Skeletal muscle tissue (tissue), 5 donors: ENCODE measurements at places on chromosomes 5 and 9. TPM values are rescaled to one million over a fixed set of nuclear protein-coding genes. Genes with fewer than 3 reads are reported as not detected.

OBP2B gene
- not detected for total RNA-seq

TNFSF15 gene
- total RNA-seq, result 0.52 TPM

LECT2 gene
- total RNA-seq, result not detected

PRRX2 gene
- total RNA-seq, result 3.1 TPM

ACTBL2 gene
- not detected for total RNA-seq

POU5F2 gene
- 4.7 TPM for total RNA-seq

AGXT2 gene
- total RNA-seq, result not detected

PCDHGA9 gene
- 4.7 TPM for total RNA-seq

F12 gene
- total RNA-seq, result not detected

PAIP1 gene
- 62.6 TPM for total RNA-seq

ARL14EPL gene
- total RNA-seq, result not detected

ZNF366 gene
- total RNA-seq, result 1.6 TPM

RC3H2 gene
- total RNA-seq, result 35.5 TPM

MOB3B gene
- 1.0 TPM for total RNA-seq

COL27A1 gene
- 8.9 TPM for total RNA-seq

FOXI1 gene
- not detected for total RNA-seq

FBXL17 gene
- total RNA-seq, result 22.4 TPM

AUH gene
- total RNA-seq, result 21.9 TPM

FAM221B gene
- total RNA-seq, result not detected

C9orf152 gene
- total RNA-seq, result not detected

NMUR2 gene
- not detected for total RNA-seq

PCDHGC4 gene
- 3.7 TPM for total RNA-seq

PTGES gene
- total RNA-seq, result 12.5 TPM

C8G gene
- not detected for total RNA-seq

IRX2 gene
- 0.52 TPM for total RNA-seq

NEURL1B gene
- 23.0 TPM for total RNA-seq

NTRK2 gene
- 26.6 TPM for total RNA-seq

KIF12 gene
- not detected for total RNA-seq

FOXD4 gene
- 0.52 TPM for total RNA-seq

IFNA2 gene
- not detected for total RNA-seq

SLC6A3 gene
- total RNA-seq, result not detected

RASEF gene
- total RNA-seq, result under 0.01 TPM

LAMC3 gene
- total RNA-seq, result 0.52 TPM

WNK2 gene
- total RNA-seq, result 4.7 TPM

IL5 gene
- total RNA-seq, result not detected

OTP gene
- not detected for total RNA-seq

STING1 gene
- 14.6 TPM for total RNA-seq

IPPK gene
- 6.3 TPM for total RNA-seq
